ENCODE measurements at places on chromosomes 4 and X.

- no peak for DNase-seq
Observed at GRCh38 chr4:138901177-138901576, 114.4 kb upstream of the NOCT start.

DNA sequence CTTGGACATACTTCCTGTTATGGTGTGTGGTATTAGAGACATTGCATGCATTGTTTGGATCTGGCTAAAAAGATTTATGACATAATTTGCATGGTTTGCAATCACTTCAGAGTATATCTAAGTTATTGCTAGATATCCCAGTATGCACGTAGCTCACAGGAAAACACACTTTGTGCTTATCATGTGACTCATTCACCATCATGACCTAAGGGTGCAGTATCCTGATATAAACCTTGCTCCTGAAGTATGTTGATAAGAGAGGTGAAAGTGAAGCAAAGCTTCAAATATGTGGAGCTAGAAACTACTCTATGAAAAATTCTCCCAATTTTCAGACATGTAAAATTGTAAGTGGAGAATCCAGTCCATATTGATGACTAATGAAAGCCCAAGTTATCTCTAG is 46.9 kb upstream of the GRXCR1 start:
- no peak for DNase-seq

GRCh38 chr4:150212927-150213326 is 134.7 kb downstream of the DCLK2 start:
- no peak for DNase-seq

DNA sequence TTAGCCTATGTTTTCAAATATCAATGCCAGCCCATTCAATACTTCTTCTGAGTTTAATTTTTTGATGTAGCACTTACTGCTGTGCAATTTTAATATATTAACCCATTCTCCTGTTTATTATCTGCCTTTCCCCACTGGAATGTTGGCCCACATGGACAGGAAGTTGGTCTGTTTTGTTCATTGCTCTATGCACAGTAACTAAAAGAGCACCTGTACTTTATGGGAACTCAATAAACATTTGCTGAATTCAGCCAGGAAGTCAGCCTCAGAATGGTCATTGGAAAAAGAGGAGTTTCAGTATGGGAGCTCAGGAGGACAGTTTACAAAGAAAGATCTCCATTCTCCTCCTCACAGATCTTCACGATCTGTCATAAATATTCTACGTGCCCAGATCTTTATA is 510.5 kb upstream of the AGA start:
- DNase-seq: no peak

GRCh38 chr4:183263787-183264386 is 56.2 kb downstream of the CLDN22 start:
- DNase-seq: no peak

- DNase-seq: no peak
Observed at GRCh38 chrX:4708970-4709760, 995.7 kb upstream of the PRKX start.

DNA sequence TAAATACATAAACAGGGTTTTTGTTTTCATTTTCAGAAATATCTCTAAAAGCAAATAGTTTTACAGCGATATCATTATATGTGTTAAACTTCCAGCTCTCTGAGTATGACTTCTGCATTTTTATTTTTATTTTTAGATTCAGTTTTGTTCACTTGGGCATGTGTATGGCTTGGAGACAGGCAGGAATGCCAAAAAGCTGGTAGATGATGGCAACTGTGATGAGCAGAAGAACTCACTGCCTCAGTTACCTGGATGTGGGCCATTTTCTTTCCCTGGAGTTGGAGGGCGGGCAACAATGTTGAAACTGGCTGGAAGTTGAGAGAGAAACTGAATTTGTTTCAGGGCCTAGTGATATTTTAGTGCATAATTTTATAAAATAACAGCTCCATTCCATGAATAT is 266.4 kb downstream of the ARHGAP24 start:
- DNase-seq: no peak

DNA sequence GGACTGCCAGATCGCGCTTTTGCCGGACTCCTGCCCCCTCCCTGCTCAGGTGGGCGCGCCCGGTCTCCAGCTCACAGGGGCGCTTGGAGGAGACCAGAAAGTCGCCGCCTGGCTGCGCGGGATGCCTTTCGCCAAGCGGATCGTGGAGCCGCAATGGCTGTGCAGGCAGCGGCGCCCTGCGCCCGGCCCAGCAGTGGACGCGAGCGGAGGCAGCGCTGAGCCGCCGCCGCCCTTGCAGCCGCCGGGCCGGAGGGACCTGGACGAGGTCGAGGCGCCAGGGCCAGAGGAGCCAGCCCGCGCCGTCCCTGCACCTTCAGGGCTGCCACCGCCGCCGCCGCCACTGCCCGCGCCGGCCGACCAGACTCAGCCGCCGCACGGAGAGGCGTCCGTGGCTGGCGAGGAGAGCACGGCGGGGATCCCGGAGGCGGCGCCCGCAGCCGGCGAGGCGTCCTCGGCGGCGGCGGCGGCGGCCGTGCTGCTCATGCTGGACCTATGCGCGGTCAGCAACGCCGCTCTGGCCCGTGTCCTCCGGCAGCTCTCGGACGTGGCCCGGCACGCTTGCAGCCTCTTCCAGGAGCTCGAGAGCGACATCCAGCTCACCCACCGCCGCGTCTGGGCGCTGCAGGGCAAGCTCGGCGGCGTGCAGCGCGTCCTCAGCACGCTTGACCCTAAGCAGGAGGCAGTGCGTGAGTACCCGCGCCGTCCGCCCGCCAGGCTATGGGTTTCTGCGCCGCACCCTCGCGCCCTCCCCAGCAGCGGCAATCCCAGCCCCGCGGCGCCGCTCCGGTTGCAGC is 834 bp downstream of the NHS start:
- no peak for DNase-seq

DNA sequence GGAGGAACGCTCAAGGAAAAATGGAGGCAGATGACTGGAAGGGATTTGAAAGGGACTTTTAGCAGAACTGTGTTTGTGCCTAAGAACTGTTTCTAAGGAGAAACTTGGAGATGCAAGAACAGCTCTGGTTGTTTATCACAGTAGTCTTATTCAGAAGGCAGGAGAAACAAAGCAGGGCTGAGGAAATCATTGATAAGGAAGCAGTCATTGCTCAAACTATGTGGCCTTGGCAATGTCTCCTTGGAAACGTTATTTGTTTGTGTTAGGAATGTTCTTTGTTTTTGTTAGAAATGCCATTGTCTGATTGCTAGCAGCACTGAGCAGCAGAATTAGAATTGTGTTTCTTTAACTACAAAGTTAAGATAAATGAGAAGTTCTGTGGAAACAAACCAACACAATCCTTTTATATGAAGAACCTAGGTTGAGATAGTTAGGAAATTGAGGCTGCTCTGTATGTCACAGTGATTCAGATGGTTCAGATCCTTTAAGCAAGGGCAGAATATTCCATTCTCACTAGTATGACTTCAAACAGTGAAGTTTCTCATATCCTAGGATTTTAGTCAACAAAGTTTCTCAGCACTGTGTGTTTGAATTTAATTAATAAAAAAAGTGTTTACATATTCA is 1191.3 kb upstream of the IGFBP7 start:
- no peak for DNase-seq

- DNase-seq: peak; percentile 36
Observed at GRCh38 chr4:176838601-176839433, 46.1 kb upstream of the VEGFC start.

Measured in stromal cell of bone marrow (primary cell).